ENCODE measurements at places on chromosomes 7 and 10.
A peak's percentile ranks its signal among the peaks of the same experiment; 100 is the strongest.

GRCh38 chr7:95180-95862, 97.0 kb upstream of the FAM20C start:
- DNase-seq, result no peak

GRCh38 chr10:124632064-124632531, 112.1 kb downstream of the FAM53B start:
- DNase-seq, result no peak

- DNase-seq, result no peak
These were observed 17.1 kb downstream of the OGDHL start for GRCh38 chr10:49744924-49745605.

DNA sequence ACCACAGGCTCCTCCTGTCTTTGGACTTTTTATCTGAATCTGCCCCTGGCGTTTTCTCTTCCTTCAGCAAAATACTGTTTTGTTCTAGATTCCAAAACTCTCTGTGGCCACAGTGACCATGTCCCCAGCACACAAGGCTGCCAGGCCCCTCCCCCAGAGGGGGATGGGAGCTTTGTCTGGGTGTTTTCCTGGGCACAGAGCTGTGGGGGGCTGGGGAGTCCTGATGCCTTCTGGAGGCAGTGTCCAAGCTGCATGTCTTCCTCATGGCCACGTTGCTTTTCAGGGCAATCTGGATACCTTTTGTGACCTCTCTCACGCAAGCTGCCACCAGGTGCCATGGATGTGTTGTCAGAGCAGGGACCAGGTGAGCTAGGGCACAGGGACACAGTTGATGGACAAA, 26.2 kb downstream of the ANTXRL start:
- DNase-seq, result no peak

DNA sequence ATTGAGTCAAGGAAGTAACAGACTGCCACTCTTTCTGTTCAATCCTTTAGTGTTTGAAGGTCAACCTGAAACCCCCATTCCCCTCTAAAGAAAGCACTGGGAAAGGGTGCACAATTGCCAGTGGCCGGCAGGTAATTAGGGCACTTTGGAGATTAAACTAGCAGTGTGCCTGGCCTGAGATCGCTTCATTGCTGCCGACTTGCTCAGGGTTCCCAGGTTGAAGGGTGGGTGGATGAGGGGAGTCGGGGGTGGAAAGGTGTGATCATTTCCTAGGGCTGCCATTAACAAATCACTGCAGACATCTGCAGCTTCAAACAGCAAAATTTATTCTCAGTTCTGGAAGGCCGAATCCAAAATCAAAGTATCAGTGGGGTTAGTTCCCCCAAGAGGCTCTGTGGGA, 16.3 kb upstream of the BTBD16 start:
- no peak for DNase-seq

DNA sequence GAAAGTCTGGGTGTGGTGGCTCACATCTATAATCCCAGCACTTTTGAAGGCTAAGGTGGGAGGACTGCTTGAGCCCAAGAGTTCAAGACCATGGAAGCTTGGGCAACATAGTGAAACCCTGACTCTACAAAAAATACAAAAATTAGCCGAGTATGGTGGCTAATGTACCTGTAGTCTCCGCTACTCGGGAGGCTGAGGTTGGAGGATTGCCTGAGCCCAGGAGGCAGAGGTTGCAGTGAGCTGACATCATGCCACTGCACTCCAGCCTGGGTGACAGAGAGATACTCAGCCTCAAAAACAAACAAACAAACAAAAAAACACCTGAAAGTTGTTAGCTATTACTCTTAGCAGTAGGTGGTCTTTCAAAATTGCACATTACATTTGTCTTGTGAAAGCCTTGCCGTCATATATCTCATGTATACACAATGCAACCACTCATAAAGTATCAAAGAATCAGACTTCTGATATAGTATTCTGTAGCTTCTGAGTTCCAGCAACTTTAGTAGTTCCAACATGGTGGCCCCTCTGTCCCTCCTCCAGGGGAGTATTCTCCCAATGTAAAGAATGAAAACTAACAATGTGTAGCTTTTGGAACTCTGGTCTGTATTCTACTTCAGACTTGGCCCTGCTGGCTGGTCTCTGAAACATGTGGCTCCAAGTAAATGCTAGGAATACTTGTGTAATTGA, 101.5 kb downstream of the ZNF92 start:
- no peak for DNase-seq

- no peak for DNase-seq
These were observed 5.0 kb downstream of the HBP1 start for GRCh38 chr7:107173691-107174406.

DNA sequence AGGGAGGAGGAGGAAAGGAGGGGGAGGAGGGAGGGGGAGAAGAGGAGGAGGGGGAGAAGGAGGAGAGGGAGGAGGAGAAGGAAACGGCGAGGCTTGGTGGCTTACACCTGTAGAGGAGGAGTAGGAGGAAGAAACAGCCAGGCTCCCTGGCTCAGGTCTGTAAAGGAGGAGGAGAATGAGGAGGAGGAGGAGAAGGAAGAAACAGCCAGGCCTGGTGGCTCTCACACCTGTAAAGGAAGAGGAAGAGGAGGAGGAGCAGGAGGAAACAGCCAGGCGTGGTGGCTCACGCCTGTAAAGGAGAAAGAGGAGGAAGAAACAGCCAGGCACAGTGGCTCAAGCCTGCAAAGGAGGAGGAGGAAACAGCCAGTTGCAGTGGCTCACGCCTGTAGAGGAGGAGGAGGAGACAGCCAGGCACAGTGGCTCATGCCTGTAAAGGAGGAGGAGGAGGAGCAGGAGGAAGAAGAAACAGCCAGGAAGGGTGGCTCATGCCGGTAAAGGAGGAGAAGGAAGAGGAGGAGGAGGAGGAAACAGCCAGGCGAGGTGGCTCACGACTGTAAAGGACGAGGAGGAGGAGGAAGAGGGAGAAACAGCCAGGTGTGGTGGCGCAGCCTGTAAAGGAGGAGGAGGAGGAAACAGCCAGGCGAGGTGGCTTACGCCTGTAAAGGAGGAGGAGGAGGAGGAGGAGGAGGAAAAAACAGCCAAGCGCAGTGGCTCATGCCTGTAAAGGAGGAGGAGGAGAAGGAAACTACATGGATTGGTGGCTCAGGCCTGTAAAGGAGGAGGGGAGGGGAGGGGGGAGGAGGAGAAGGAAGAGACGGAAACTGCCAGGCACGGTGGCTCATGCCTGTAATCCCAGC, 14.9 kb upstream of the CRCP start:
- peak; percentile 20 for DNase-seq

- no peak for DNase-seq
These were observed 10.4 kb upstream of the IL15RA start for GRCh38 chr10:5987747-5988146.

DNA sequence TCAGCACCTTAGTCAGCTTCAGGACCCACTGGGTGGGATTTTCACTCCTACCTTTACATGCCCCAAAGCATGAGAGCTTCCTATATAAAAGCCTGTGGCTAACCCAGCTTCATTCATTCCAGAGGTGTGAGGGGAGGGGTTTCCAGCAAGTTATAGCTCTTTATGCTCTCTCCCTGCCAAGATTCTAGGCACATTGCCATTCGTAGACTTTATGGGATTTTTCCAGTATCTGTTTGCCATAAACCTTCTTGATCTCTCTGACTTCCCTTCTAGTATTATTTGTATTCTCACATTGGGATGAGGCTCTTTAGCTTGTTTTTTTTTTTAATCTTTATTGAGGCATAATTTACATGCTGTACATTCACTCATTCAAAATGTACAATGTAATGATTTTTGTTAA, 67.5 kb downstream of the POU6F2 start:
- no peak for DNase-seq

- peak; percentile 22 for DNase-seq
These were observed 77.3 kb upstream of the RPA3 start for GRCh38 chr7:7795630-7796121.

DNA sequence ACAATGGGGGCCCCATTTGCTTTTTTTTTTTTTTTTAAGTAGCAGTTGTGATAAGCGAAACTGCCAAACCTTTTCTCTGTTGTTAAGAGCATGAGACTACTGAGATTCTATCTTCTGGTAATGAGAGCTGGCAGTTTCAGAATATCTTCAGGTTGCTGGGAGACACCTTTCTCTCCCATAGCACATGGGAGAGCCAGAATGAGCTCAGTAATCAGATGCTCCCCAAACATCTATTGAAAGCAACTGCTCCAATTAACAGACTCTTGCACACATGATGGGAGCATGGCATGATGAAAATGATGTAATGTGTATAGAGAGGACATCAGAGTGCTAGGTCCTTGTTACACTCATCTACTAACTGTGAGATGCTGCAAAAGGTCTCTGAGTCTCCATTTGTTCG, 18.8 kb downstream of the MYO3A start:
- DNase-seq, result no peak

DNA sequence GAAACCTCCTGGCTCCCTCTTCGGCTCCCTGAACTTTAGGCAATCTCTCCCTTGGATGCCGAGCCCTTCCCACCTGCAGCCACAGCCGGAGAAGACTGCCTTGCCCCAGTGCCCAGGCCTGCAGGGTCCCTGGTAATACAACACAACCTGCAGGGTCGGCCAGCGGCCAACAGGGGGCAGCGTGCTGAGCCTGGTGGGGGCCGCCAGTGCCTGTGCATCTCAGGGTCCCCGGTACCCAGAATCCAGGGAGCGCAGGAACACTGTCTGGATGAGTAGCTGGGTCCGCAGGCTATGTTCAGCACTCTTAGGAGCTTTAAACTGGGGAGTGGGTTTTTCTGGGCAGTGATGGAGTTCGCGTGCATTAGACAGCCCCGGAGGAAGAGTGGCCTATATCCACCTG, 17.5 kb upstream of the C10orf71 start:
- no peak for DNase-seq

GRCh38 chr10:99325281-99325680, 3.9 kb upstream of the CNNM1 start:
- no peak for DNase-seq

DNA sequence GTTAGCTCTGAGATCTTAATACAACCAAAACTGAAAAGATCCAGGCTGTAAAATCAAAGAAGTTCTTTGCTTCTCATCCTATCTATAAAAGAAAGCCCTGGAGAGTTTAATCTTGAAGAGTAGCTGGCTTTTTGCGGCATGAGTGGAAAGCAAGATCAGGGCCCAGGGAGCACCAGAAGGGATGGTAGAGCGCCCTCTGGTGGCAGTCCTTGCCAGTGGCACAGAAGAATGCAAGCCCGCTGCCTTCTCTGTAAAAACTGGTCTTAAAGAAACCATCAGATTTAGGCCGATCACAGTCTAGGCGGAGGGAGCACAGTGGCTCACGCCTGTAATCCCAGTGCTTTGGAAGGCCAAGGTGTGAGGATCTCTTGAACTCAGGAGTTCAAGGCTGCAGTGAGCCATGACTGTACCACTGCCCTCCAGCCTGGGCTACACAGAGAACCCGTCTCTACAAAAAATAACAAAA, 35.6 kb downstream of the CPN1 start:
- peak; percentile 53 for DNase-seq

- DNase-seq, result no peak
These were observed 13.8 kb upstream of the ZCCHC24 start for GRCh38 chr10:79459243-79459642.
